Activated CD8-positive, alpha-beta memory T cell treated with anti-CD3 and anti-CD28 coated beads, Interleukin-2, amount 10 ng/mL, durations not matched to agents 7 days and 5 days (primary cell): ENCODE measurements at places on chromosomes 3 and 15. TPM values are rescaled to one million over a fixed set of nuclear protein-coding genes. Genes with fewer than 3 reads are reported as not detected.

DNA sequence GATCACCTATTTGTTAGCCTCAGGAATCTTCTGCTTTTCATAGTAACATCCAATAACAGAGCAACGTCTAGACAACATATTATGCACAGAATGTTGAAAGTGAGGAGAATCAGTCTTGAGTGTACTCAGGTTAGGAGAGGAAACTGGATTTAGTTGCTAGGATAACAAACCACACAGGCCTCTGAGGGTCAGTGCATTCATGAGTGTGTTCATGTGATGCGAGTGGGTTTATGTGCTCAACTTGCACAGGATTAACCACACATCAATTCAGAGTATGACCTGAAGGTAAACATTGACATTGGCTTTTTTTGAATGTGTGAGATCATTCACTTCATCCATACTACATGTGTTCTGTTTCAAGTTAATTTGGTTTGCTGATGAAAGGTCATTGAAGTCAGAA lies 287.6 kb downstream of the DIPK2A start:
- H3K36me3 ChIP-seq: no peaks in the 10 kb centered on the region
- H3K27me3 ChIP-seq: peaks cover 3% of the 10 kb centered on the region
- H3K4me1 ChIP-seq: no peaks in the 10 kb centered on the region
- no peak overlapping the region for H3K27ac ChIP-seq

The CSPG4 gene
- total RNA-seq: 0.07 TPM

- H3K27me3 ChIP-seq: peaks cover 14% of the 10 kb centered on the region
- DNase-seq: no peak
- H3K4me3 ChIP-seq: no peak overlapping the region
- peaks cover 4% of the 10 kb centered on the region for H3K4me1 ChIP-seq
Measured at GRCh38 chr15:92184142-92184541, 209.5 kb upstream of the ST8SIA2 start.

DNA sequence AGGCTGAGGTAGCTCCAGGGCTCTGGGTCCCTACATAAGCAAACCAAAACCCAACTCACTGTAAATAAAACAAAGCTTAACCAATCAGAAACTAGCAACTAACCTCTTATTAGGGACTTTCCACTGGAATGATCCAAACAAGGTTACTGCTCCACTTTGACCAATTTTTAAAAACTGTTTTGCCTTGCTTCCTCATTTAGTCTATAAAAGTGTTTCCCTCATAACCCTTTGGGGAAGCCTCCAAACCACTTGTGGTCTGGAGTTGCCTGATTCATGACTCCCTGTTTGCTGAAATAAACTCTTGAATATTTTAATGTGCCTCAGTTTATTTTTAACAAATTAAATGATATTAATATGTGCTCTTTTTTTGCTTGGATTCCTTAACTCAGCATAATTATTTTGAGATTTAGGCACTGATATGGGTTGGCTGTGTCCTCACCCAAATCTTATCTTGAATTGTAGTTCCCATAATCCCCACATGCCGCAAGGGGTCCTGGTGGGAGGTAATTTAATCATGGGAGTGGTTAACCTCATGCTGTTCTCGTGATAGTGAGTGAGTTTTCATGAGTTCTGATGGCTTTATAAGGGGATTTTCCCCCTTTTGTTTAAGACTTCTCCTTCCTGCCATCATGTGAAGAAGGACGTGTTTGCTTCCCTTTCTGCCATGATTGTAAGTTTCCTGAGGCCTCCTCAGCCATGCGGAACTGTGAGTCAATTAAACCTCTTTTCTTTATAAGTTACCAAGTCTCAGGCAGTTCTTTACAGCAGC lies 90.6 kb downstream of the CD200R1L start:
- DNase-seq: no peak
- no peaks in the 10 kb centered on the region for H3K4me1 ChIP-seq
- H3K27ac ChIP-seq: no peak overlapping the region
- H3K27me3 ChIP-seq: no peaks in the 10 kb centered on the region
- no peak overlapping the region for H3K4me3 ChIP-seq

- H3K27me3 ChIP-seq: no peaks in the 10 kb centered on the region
- H3K27ac ChIP-seq: peak overlapping the region; percentile 99
- peaks cover 3% of the 10 kb centered on the region for H3K36me3 ChIP-seq
Measured at GRCh38 chr3:152197937-152198336, 70.8 kb upstream of the MBNL1 start.

DNA sequence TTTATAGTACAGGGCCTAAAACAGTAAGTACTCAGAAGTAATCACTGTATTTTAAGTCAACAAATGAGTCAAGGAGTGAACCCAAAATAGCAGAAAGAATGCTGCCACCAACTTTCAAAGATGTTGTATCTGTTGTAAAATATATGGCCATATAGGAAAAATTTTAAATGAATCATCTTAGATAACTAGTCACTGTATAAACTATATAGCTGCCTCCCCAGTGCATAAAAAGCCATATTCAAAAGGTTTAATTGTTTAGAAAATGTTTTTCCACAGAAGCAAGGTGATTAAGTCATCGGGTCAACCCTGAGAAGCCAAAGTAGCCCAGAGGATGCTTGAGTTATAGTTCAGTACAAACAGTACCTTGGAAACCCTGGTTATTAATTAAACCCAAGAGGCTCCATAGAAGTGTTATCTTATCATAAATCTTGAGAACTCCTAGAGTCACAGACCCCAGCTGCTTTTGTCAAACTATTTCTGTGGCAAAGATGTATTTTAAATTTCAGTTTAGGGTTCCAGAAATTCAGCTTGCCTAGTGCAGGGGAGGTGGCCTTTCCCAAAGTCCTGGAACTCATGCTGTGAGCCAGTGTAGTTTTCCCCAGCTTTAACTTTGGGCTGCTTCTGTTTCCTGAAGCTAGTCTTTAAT lies 39.2 kb downstream of the MBNL1 start:
- no peak for DNase-seq
- peak overlapping the region; percentile 40 for H3K27ac ChIP-seq
- H3K36me3 ChIP-seq: peaks cover 47% of the 10 kb centered on the region
- H3K4me3 ChIP-seq: no peak overlapping the region
- H3K27me3 ChIP-seq: no peaks in the 10 kb centered on the region

DNA sequence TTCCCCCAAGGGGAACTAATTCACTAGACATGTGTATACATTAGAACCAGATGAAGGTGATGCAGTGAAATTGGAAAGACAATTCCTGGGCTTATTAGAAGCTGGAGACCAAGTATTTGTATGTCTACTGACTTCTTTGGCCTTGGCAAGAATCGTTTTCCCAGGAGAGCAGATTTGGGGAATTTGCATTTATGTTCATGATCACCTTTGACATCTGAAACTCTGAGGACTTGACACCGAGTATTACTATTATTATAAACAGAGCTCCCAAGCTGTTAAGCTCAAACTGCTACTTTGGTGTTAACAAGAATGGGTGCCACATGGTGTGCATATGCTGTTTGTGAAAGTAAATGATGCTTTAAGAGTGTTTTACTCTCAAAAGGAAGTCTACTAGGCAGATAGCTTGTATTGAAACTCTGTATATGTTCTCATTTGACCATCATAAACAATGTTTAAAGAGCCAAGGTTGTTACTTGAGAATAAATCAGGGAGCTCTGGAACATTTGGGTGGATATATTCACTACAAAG lies 519.8 kb upstream of the GOLIM4 start:
- H3K36me3 ChIP-seq: no peaks in the 10 kb centered on the region
- H3K4me3 ChIP-seq: no peak overlapping the region
- no peak overlapping the region for H3K27ac ChIP-seq
- H3K27me3 ChIP-seq: no peaks in the 10 kb centered on the region
- no peaks in the 10 kb centered on the region for H3K4me1 ChIP-seq

DNA sequence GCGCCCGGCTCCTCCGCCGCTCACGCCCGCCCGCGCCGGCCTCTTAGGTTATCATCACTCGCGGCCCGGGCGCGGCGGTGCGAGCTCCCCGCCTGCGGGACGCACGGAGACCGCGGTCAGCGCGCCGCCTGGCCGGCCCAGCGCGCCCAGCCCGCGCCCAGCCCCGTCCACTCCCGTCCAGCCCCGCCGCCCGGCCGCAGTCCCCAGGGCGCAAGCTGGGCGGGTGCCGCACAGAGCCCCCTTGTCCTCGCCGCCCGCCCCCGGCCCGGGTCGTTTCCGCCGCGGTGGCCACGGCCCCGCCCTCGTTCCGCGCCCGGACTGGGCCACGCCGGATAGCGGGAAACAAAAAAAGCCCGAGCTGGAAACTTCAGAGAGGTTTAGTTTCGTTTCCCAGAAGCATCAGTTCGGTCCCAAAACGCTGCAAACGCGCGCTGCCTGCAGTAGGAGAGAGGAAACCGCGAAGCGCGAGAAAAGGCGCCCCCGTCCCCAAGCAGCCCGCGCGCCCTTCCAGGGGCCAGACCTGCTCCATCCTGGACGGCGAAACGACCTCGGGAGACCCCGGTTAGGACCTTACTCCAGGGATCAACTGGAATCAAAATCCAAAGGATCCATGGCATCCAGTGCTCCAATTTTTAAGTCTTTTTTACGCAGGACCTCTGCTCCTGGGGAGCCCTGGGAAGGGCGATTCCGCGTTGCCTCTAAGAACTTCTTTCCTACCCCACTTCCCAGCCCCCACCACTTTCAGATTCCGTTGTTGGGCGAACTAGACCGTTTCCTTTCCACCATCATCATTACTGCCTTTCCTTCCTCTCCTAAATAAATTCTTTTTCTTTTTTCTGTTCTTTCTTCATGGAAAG lies at the start of gene ATP10A:
ATP10A (minus strand) TSS at position 217 of the 857 bp plus-strand sequence. CDS start 231 bp downstream, outside the sequence.
- H3K27me3 ChIP-seq: peaks cover 5% of the 10 kb centered on the region
- peak within 1 kb of the TSS; percentile 94 for H3K27ac ChIP-seq
- DNase-seq: peak; percentile 77
- peak within 1 kb of the TSS; percentile 96 for H3K4me3 ChIP-seq
- H3K36me3 ChIP-seq: peaks cover 29% of the 10 kb centered on the region
- peaks cover 26% of the 10 kb centered on the region for H3K4me1 ChIP-seq

DNA sequence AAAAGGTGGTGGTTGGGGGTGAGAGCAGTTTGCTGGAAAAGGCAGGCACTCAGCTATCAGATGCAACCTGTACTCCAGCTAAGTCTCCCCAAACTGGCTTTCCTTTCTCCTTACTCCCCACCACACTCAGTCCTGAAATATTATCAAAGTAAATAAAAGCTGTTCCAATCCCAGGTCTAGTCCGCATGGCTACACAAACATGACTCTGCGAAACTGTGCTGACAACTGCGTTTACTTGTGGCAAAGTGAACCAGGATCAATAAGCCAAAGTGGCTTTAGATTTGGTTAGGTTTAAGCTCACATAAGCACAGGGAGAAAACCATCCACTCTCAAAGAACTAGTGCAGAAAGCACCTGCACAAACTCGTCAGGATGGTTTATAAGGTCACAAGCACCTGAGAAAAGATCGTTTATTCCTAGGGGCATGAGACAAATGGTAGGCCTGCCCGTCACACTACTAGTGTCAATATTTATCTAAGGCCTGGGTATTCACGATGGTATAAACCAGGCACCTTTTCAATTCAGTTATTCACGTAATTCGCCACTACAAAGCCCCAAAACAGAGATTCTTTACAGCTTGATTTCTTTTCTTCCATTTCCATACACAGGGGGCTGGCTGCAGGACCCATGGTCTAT lies 25.3 kb downstream of the LRIG1 start:
- no peak for DNase-seq

- H3K36me3 ChIP-seq: no peaks in the 10 kb centered on the region
- H3K27me3 ChIP-seq: peaks cover 18% of the 10 kb centered on the region
- no peak overlapping the region for H3K27ac ChIP-seq
- no peak for DNase-seq
- H3K4me1 ChIP-seq: no peaks in the 10 kb centered on the region
- no peak overlapping the region for H3K4me3 ChIP-seq
Measured at GRCh38 chr3:37813403-37813802, 48.3 kb upstream of the CTDSPL start.

DNA sequence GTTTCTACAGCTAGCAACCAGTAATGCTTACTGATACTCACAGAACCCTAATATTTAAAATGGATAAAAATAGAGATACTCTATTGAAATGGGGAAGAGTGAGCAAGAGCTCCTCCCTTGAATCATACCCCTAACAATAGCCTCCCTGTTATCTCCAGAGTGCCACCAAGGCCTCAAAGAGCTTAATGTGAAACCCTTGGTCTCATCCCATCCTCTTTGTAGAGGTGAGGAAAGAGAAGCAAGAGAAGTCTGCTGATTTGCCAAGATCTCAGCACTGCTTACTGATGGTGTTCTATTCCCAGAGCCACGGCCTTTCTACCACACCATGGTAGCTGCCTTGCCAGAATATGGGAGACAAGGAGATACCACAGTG lies 463.4 kb upstream of the PROK2 start:
- H3K27ac ChIP-seq: no peak overlapping the region
- no peaks in the 10 kb centered on the region for H3K4me1 ChIP-seq
- no peak for DNase-seq
- no peak overlapping the region for H3K4me3 ChIP-seq

DNA sequence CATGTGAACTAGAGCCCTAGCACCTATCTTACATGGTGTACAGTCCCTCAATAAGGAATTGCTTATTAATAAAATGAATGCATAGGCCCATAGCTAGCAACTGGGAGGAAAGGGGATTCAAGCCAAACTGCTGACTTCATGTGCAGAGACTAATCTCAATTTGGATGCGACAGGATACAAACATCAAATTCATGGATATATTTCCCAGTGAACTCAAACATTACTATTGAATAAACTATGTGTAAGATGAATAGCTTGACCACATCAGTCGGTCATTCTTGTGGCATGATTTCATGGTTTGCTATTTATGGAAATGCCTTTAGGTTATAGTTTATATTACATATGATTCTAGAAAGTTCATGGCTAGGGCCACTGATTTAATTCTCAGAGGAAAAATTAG lies 268.6 kb upstream of the SLITRK3 start:
- no peaks in the 10 kb centered on the region for H3K36me3 ChIP-seq
- no peaks in the 10 kb centered on the region for H3K27me3 ChIP-seq
- DNase-seq: no peak
- no peaks in the 10 kb centered on the region for H3K4me1 ChIP-seq
- no peak overlapping the region for H3K27ac ChIP-seq
- H3K4me3 ChIP-seq: no peak overlapping the region

- peaks cover 2% of the 10 kb centered on the region for H3K4me1 ChIP-seq
- no peak for DNase-seq
- H3K27ac ChIP-seq: no peak within 1 kb of the TSS
- peaks cover 26% of the 10 kb centered on the region for H3K27me3 ChIP-seq
- H3K4me3 ChIP-seq: no peak within 1 kb of the TSS
Measured at GRCh38 chr3:16174389-16174788, at the start of gene GALNT15. GALNT15 (plus strand) TSS chr3:16174680; CDS start chr3:16175152, 472 bp downstream.

The DGKG gene
- 0.66 TPM for total RNA-seq

The IL5RA gene
- total RNA-seq: not detected

The PCCB gene
- 34.5 TPM for total RNA-seq

The DENND4A gene
- 47.3 TPM for total RNA-seq

- H3K27ac ChIP-seq: no peak overlapping the region
- no peak overlapping the region for H3K4me3 ChIP-seq
- DNase-seq: no peak
- peaks cover 14% of the 10 kb centered on the region for H3K27me3 ChIP-seq
- H3K36me3 ChIP-seq: no peaks in the 10 kb centered on the region
- H3K4me1 ChIP-seq: no peaks in the 10 kb centered on the region
Measured at GRCh38 chr15:71647487-71647808, 162.9 kb upstream of the NR2E3 start.

The SEMA3G gene
- 0.28 TPM for total RNA-seq

DNA sequence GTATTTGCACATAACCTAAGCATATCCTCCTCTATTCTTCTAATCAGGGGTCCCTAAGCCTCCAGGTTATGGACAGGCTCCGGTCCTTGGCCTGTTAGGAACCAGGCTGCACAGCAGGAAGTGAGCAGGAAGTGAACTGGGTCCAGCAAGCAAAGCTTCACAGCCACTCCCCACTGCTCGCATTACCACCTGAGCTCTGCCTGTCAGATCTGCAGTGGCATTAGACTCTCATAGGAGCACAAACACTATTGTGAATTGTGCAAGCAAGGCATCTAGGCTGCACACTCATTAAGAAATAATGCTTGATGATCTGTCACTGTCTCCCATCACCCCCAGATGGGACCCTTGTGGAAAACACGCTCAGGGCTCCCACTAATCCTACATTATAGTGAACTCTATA lies 9.8 kb downstream of the MSL2 start:
- peaks cover 74% of the 10 kb centered on the region for H3K4me1 ChIP-seq
- DNase-seq: peak; percentile 53
- no peaks in the 10 kb centered on the region for H3K27me3 ChIP-seq
- peaks cover 28% of the 10 kb centered on the region for H3K36me3 ChIP-seq
- peak overlapping the region; percentile 49 for H3K27ac ChIP-seq
- no peak overlapping the region for H3K4me3 ChIP-seq
